ENCODE measurements at places on chromosomes 12 and 14. TPM values are rescaled to one million over a fixed set of nuclear protein-coding genes. Genes with fewer than 3 reads are reported as not detected.

CSAD gene
- total RNA-seq: 11.8 TPM

NR1H4 gene
- total RNA-seq: not detected

ERO1A gene
- 25.7 TPM for total RNA-seq

PRR4 gene
- 1.2 TPM for total RNA-seq

KRT4 gene
- total RNA-seq: not detected

PABPN1 gene
- 70.1 TPM for total RNA-seq

STXBP6 gene
- 37.9 TPM for total RNA-seq

PMEL gene
- total RNA-seq: not detected

AMN gene
- under 0.01 TPM for total RNA-seq

SLC35F4 gene
- 4.5 TPM for total RNA-seq

DIO2 gene
- total RNA-seq: 21.2 TPM

EIF2S3B gene
- total RNA-seq: 1.6 TPM
